ENCODE measurements at places on chromosomes 11 and 22. TPM values are rescaled to one million over a fixed set of nuclear protein-coding genes. Genes with fewer than 3 reads are reported as not detected.
A peak's percentile ranks its signal among the peaks of the same experiment; 100 is the strongest.

DNA sequence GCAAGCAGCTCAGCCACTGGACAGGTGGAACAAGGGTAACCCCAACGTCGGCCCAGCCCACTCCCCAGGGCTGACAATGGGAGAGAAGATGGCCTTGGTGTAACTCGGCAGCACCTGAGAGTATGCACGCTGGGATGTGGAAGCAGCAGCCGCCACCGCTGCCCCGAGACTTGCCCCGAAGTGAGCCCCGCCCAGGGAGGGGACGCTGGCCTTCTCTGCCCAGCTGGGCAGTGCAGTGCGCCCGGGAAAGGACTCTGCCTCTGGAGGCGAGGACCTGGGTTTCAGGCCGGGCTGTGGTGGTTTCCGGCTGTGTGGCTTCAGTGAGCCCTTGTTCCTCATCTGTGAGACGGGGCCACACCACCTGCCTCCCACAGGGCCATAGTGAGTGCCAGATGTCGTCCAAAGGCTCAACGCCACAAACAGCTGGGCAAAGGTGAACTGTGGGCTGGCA is 8.6 kb upstream of the POLDIP3 start:
- H3K4me1 ChIP-seq = no peaks in the 10 kb centered on the region
- H3K36me3 ChIP-seq = peaks cover 67% of the 10 kb centered on the region
- no peak overlapping the region for H3K4me3 ChIP-seq
- peak; percentile 84 for DNase-seq
- H3K27me3 ChIP-seq = no peaks in the 10 kb centered on the region

GRCh38 chr22:31578171-31578570 is 81.8 kb downstream of the SFI1 start:
- peaks cover 85% of the 10 kb centered on the region for H3K36me3 ChIP-seq
- no peaks in the 10 kb centered on the region for H3K27me3 ChIP-seq
- H3K27ac ChIP-seq = no peak overlapping the region
- no peak for DNase-seq
- H3K4me1 ChIP-seq = no peaks in the 10 kb centered on the region

DNA sequence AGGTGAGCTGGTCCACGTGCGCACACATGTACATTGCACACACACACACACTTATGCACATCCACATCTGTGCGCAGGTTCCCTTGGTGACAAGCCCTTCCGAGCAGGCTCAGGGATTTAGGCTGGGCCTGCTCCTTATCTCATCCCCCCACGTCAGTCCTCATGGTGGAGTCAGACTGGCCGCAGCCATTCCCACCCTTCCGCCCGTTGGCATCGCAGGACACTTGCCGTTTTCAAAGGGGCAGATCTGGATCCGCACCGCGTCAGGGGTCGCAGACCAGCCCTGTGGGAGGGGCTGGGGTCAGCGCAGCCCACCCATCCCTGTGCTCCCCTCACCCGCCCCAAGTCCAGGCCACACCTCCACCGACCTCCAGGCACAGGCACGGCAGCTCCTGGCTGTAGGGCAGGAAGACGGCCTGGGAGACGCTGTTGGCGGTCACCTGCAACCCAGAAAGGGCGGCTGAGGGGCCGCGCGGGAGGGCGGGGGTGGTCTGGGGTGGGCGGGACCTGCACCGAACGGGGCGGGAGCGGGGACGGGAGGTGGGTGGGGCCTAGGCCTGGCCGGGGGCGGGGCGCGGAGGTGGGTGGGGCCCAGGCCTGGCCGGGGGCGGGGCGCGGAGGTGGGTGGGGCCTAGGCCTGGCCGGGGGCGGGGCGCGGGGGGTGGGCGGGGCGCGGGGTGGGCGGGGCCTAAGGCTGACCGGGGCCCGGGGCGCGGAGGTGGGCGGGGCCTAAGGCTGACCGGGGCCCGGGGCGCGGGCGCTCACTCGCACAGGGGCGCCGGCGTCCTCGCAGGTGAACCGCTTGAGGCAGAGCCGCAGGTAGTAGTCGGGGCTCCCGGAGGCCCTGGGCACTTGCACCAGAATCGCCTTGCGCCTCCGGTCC is 13.3 kb downstream of the IL17REL start:
- H3K27ac ChIP-seq = no peak overlapping the region
- peak; percentile 76 for DNase-seq
- no peaks in the 10 kb centered on the region for H3K4me1 ChIP-seq
- peaks cover 24% of the 10 kb centered on the region for H3K27me3 ChIP-seq
- H3K36me3 ChIP-seq = no peaks in the 10 kb centered on the region
- no peak overlapping the region for H3K4me3 ChIP-seq

DNA sequence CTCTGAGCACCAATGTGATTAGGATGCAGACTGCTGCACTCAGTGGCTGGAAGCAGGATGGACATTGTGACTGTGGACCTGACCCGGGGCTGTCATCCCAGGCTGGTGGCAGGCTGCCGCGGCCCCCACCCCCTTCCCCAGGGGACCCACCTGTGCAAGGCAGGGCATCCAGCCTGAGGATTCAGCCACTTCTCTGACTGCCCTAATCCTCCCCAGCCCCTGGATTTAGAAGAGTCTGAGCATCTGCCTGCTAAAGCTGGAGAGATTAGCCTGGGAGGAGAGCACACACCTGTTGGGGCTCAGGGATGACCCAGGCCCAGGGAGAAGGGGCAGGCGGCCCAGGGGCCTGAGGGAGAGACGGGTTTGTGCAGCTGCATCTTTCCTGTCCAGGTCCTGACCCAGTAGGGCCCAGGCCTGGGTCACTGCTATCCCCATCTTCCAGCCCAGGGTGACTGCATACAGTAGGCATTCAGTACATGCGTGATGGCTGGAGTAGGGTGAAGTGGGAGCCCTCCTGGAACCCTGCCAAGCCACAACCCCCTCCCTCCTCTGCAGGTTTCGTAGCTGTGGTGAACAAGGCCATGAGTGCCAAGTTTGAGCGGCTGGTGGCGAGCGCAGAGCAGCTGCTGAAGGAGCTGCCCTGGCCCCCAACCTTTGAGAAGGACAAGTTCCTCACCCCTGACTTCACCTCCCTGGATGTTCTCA is 12.1 kb downstream of the DPP3 start:
- H3K27ac ChIP-seq = no peak overlapping the region
- no peak for DNase-seq
- H3K36me3 ChIP-seq = peaks cover 40% of the 10 kb centered on the region
- no peaks in the 10 kb centered on the region for H3K4me1 ChIP-seq

DNA sequence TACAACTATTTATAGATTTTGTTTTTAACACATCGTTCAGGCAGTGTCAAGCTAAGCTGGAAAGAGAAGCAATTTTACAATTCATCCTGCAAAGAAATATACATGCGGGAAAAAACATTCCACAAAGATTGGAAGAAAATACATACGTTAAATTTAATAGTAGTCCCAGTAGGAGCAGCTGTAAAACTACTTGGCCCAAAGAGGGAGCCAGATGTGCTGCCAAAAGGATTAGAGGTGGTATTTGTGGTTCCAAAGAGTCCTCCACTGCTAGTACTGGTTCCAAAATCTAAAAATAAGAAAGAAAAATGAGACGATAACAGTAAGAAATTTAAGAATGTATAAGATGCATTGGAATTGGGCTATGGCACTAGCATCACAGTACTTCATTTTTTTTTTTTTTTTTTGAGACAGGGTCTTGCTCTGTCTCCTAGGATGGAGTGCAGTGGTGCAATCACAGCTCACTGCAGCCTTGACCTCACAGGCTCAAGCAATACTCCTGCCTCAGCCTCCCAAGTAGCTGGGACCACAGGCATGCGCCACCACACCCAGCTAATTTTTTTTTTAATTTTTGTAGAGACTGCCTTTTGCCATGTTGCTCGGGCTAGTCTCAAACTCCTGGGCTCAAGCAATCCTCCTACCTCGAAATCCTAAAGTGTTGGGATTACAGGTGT is 21.5 kb downstream of the NUP98 start:
- H3K4me1 ChIP-seq = no peaks in the 10 kb centered on the region
- no peak overlapping the region for H3K4me3 ChIP-seq
- H3K27ac ChIP-seq = no peak overlapping the region

MRGPRX4 gene
- total RNA-seq = not detected

OLFML1 gene
- 2.6 TPM for total RNA-seq

ASPHD2 gene
- 5.9 TPM for total RNA-seq

MUC6 gene
- total RNA-seq = not detected

PLA2G6 gene
- 60.9 TPM for total RNA-seq

FIBIN gene
- total RNA-seq = 7.3 TPM

MPZL2 gene
- total RNA-seq = 9.7 TPM

LDHAL6A gene
- not detected for total RNA-seq

MRE11 gene
- 32.1 TPM for total RNA-seq

MYRF gene
- total RNA-seq = 0.60 TPM

All from spleen (tissue), 13 donors.